Left renal cortex interstitium (tissue), 4 donors: ENCODE measurements at places on chromosomes 6 and 20. TPM values are rescaled to one million over a fixed set of nuclear protein-coding genes. Genes with fewer than 3 reads are reported as not detected.

DNA sequence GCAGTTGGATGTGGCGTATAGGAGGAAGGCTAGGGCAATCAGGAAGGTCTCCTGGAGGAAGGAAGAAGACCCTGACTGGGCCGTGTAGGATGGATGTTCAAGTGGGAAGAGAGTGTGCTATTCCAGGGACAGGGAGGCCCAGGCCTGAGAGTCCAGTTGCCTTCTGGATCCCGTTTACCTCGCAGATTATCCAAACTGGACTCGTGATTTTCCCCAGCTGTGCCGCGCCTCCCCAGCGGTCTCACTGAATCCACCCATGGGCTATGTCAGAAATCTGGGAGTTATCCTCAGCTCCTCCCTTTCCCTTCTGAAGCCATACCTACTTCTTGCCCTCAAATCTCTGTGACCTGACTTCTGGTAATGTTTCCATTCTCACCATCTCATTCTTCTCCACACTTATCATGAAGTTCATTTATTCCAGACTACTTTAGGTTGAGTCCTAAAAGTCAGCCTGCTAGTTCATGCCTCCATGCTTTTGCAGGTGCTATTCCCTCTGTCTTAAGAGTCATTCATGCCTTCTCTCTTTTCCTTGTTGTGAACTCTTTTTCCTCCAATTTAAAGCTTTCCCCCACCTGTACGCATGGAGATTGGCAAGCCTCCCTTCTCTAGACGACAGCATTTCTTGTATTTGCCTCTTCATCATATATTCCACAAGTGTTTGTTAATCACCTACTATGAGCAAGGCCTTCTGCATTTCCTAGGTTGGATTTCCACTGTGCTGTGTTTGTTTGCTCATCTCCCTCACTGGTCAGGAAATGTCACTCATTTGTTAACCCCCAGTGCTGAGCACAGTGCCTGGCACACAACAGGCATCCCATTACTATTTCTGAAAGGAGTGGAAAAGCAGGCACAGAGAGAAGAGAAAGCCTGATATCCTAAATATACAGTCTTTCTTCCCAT is 2.7 kb downstream of the SDCBP2 start:
- DNase-seq: no peak

DNA sequence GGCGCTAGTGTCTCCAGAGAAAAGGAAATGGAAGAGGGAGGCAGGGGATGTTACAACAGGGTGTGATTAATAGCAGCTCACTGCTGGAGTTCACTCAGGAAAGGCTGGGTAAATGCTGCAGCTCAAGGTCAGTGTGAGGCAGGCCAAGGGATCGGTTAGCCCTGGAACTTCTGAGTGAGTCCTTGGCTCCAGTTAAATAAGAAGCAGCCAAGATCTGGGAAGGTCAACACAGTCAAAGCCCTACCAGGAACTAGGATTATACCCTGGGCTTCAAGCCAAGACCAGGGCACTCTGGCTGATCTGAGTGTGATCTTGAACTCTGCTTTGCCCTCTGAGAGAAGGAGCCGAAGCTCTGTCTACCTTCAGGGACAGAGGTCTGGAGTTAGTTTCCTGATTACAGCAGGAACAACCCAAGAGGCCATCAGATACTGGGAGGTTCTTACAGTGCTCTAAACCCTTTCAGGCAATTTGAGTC is 44.3 kb downstream of the TPD52L1 start:
- no peak for DNase-seq

- DNase-seq: no peak
Measured at GRCh38 chr6:34072727-34073126, 73.2 kb downstream of the GRM4 start.

GRCh38 chr6:10082385-10082784 is 332.5 kb downstream of the TFAP2A start:
- DNase-seq: no peak

DNA sequence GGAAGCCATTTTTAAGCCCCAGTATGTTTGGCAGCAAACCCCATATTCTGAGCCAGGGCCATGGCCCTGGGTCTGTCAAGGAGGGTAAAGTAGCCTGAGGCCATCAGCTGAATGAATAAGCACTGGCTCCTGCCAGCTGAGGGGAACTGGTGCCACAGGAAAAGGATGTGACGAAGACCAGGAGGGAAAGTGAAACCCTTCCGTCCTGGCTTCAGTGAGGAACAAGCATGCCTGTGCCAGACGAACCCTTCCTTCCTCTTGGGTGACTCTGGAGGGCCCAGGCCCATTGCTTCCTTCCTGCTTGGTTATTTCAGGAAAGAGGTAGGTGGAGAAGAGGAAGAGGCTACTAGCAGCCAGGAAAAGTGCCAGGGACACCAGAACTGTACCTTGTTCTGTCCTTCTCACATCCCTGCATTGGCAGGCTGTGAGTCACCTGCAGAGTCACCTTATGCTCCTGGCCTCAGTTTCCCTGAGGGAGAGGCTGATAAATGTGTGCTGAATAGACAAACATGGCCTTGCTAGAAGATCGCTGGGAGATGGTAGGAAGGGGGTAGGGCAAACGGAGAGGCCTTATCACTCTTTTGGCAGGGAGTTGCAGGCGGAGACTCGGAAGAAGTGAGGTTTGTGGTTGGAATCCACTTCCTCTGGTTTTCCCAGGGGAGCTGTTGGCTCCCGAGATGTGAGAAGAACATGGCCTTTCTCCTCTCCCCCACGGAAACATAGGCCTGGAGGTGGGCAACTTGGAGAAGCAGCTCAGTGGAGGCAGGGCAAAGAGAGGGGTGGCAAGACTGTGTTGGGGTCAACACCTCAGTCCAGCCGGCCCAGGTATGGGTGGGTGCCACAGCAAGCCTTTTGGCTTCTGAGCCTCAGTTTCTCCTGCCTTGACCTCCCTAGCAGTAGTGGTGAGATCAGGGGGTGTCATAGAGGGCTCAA is 37.4 kb downstream of the COX4I2 start:
- no peak for DNase-seq

GRCh38 chr6:158805698-158806377 is 13.3 kb downstream of the EZR start:
- DNase-seq: no peak

DNA sequence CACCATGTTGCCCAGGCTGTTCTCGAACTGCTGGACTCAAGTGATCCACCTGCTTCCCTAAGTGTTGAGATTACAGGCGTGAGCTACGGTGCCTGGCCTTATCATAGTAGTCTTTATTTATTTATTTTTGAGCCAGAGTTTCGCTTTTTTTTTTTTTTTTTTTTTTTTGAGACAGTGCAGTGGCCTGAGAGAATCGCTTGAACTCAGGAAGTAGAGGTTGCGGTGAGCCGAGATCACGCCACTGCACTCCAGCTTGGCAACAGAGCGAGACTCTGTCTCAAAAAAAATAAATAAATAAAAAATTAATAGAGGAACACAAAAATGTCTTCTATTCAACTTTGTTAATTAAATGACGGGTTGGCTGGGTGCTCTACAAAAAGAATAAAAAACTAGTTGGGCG is 12.9 kb downstream of the MAPRE1 start:
- no peak for DNase-seq

GRCh38 chr6:153003366-153003690 is 819 bp upstream of the MTRF1L start:
- DNase-seq: no peak

- DNase-seq: no peak
Measured at GRCh38 chr6:317060-317447, 24.8 kb downstream of the DUSP22 start.

- DNase-seq: no peak
Measured at GRCh38 chr6:18383441-18383840, 3.7 kb upstream of the RNF144B start.

- no peak for DNase-seq
Measured at GRCh38 chr6:1322696-1323219, 10.9 kb downstream of the FOXQ1 start.

DNA sequence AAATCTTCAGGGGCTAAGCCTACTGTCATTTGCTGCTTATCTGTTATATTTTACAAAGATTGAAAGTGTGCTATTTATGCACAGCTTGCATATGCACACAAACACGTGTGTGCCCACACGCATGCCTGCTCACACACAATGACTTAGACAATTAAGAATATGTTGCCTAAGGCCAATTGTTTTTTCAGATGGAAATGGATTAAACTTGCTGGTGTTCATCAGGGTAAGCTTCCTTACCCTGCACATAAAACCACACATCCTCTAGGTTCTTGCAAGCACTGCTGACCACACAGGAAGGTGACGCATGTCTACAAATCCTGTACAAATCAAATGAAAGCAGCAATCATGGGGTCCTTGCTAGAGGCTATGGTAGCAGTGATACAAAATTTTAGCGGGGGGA is 58.4 kb downstream of the GJA10 start:
- DNase-seq: no peak

DNA sequence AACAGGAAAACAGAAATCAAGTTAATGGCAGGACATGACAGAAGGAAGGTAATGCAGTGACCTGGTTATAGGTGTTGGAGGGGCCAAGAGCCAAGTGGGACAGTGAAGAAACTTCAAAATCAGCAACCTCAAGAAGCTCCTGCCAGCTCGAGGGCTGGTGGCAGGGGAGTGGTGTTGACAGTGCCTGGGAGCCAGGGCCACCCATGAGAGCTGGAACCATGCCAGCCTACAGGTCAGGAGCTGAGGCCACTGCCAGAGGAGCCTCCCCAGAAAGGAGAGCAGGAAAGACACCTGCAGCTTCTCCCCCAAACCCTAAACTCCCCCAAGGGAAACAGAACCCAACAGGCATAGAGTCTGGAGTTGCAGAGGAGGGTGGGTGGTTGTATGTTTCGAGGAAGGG is 262.1 kb downstream of the LRFN2 start:
- DNase-seq: no peak

GRCh38 chr6:7669742-7670141 is 56.2 kb upstream of the BMP6 start:
- no peak for DNase-seq

DNA sequence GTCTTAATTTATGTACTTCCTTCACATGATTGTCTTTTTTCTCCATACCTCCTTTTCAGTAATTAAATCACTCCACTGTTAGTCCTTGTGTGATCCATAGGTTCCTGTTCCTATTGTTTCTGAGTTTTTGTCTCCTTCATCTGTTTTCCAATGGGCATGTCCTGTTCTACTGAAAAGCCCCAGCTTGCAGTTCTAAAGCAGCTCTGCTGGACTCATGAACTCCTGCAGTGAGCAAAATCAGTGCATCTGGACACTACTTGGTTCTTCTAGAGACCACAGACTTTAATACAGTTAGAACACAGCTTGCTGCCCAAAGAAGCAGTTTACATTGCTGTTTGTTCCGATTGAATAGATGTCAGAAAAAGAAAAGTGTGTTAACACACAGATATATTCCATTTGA is 593.3 kb upstream of the HS3ST5 start:
- no peak for DNase-seq

DNA sequence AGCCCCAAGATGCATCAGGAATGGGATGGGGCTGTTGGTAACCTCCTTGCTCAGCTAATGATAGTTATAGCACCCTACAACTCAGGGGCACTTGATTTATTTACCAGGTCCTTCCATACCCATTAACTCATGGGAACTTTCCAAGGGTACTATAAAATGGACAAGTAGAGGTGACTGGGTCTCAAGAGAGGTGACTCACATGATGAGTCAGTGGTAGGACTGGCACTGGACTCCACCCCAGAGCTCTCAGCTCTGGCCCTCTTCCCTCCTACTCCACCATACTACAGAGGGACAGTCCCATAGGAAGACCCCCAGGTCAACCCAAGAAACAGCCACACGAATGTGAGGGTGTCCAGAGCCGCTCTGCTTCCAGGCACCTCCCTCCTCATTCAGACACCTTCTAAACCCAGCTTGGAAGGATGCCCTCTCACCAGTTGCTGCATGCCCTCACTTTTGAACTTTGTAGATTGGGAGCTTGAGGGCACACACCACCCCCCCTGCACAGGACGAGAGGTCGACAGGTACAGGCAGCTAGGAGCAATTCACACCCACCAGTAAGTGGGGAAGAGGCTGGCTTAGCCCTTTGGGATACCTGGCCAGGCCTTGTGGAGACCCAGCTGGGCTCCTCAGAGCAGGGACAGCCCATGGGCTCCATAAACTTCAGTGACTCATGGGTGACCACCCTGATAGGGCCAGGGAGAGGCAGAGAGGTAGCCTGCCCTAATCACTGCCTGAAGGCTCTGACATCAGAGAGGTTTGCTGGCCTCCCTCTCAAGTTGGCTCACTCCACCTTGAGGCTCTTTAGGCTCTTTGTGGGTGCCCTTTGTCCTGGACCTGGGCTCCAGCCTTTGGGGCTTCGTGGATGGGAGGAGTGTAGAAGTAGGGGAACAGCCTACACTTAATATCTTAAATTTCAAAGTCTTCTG is 81.6 kb upstream of the MLN start:
- no peak for DNase-seq

DNA sequence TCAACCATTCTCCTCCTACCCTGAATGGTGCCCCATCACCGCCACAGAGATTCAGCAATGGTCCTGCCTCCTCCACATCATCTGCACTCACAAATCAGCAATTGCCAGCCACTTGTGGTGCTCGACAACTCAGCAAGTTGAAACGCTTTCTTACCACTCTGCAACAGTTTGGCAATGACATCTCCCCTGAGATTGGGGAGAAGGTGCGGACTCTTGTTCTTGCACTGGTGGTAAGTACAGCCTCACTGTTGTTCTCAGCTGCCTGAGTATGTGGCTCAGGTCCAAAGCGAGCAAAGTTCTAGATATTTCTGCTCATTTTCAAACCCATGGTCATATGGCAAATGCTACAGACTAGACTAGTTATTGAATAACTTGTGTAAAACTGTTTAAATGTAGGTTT is 51.0 kb upstream of the C20orf144 start:
- DNase-seq: no peak

DNA sequence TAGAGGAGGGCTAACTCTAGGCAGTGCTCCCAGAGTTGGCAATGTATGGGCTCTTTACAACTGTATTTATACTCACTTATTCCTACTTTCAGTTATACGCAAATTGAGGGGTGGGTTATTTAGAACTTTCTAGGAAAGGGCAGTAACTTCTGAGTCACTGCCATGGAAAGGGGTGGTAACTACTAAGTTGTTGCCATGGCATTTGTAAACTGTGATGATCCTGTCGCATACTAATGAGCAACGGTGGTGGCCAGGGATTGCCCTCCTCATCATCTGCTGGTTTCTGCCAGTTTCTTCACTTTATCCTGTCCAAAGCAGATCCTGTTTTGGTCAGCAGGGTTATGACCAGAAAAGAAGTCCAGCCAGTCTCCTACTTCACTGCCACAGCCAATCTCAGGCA is 95.5 kb upstream of the PTPRT start:
- DNase-seq: no peak

- DNase-seq: no peak
Measured at GRCh38 chr6:45990162-45990561, 25.5 kb downstream of the CLIC5 start.

The SYNDIG1 gene
- polyA plus RNA-seq: 9.9 TPM

The FAM217A gene
- 4.0 TPM for polyA plus RNA-seq

The OR11A1 gene
- polyA plus RNA-seq: not detected

The RPS18 gene
- polyA plus RNA-seq: 3,615 TPM

The HSPA1L gene
- 4.0 TPM for polyA plus RNA-seq

The FAM83B gene
- 11.1 TPM for polyA plus RNA-seq

The LY6G6D gene
- 0.65 TPM for polyA plus RNA-seq

The LATS1 gene
- polyA plus RNA-seq: 32.5 TPM

The DLL1 gene
- polyA plus RNA-seq: 7.0 TPM

The PPP1R3G gene
- 2.2 TPM for polyA plus RNA-seq

The TTK gene
- 21.4 TPM for polyA plus RNA-seq
